Renal cortex interstitium (tissue), 15 donors: ENCODE measurements at places on chromosomes 7 and 10.
A peak's percentile ranks its signal among the peaks of the same experiment; 100 is the strongest.

- DNase-seq = peak; percentile 46
Observed at GRCh38 chr10:60099998-60100747, 193.8 kb upstream of the CCDC6 start.

- DNase-seq = no peak
Observed at GRCh38 chr7:18580950-18581349, 85.4 kb downstream of the HDAC9 start.

DNA sequence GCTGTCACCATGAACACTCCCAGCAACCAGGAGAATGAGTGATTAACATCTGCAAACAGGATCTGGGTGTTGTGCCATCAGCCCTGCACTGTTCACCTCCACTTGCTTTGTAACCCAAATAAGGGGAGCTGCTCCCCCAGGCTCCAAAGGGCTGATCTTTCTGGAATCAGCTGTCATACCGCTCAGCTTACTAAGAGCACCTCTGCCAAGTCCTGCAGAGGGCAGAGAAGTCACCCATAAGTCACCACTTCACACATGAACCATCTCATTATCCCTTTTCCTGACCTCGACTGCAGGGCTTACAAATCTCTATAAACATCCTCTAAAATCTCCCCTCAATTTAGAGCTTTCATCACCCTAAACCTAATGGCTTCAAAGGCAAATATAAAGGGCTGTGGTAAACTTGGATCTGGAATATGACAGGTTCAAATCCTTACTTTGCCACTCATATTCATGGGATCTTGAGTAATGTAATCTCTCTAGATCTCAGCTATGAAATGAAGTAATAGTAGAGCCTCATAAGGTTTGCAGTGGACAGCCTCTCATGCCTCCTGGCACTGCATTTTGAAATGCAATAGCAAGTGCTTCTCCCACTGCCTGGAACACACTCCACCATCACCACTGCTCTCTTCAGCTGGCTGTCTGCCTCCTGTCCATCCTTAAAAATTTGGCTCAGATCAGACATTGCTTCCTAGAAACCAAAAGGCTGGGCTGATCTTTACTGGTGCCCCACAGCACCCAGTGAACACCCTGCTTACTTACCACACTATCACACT, 38.8 kb downstream of the ERLIN1 start:
- DNase-seq = no peak

DNA sequence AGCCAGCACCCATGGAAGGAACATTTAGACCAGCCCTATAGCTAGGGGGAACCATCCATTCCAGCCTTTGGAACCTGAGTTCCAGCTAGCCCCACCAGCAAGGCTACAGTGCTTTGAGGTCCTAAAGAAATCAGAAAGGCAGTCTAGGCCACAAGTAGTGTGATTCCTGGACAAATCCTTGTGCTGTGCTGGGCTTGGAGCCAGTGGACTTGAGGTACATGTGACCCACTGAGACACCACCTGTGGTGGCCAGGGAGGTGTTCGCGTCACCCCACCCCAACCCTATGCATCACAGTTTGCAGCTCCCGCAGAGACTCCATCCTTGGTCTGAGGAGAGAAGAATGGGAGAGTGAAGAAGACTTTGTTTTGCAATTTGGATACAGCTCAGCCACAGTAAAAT, 31.8 kb downstream of the ZNF277 start:
- no peak for DNase-seq

GRCh38 chr7:130723784-130724183, 10.2 kb downstream of the KLF14 start:
- no peak for DNase-seq

DNA sequence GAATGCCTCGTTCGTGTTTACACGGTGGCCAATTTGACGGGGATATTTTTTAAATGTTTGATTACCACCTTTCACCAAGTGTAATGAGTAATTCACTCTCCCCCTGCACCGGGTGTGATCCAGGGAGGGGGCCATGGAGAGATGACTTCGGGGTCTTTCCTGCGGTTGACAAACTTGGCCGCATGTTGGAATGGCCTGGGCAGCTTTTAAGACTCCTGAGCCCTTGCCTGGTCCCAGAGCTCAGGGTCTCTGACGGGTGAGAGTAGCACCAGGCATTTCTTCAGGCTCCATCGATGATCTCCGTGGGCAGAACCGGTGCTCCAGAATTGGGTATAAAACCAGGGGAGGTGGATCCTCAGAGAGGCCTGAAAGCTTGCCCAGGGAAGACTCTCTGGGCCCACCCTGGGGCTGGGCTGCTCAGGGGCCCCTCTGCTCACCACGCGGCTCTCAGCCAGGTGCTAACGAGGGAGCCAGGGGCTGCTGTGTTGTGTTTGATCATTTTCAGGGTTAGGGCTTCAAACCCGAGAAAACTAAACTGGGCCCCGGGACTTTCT, 882 bp downstream of the ZNF282 start:
- DNase-seq = no peak

DNA sequence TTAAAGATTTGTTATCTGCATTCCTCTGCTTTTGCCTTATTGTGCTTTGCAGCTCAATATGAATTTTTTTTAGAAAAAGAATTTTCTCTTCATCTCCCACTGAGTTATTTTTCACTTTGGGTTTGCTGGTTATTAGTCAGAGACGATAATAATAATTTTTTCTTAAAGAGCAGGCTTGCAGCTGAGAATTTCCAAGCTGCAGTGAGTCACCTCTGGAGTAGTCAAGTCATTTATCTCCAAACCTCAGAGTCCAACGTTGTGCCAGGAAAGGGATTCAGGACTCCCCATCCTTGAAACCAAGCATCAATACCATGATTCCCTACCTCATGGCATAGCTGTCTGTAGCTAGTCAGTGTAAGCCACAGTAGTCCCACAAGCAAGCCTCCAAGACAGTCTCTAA, 15.2 kb upstream of the EGR2 start:
- no peak for DNase-seq

- DNase-seq = no peak
Observed at GRCh38 chr10:48885376-48885775, 54.3 kb downstream of the LRRC18 start.

GRCh38 chr7:99123571-99124033, 20.3 kb downstream of the SMURF1 start:
- DNase-seq = no peak

DNA sequence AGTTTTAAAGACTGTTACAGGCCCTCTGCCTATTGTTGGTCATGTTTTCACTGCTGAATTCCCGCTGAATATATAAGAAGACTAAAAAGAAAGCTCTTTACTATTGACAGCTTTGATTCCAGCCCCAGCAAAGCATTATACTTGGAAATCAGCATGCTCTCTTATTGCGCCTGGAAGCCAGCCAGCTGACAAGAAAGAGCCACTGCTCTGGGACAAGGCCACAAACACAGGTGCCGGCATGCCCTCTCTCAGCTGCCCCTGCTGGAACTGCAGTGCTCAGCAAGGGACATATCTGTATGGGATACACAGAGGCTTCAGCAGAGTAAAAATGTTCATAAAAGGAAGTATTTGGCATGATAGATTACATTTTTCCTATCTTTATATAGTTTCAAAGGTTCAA, 523.9 kb downstream of the ADRA2A start:
- DNase-seq = no peak

- DNase-seq = no peak
Observed at GRCh38 chr7:65441010-65441409, 67.4 kb downstream of the ZNF92 start.

DNA sequence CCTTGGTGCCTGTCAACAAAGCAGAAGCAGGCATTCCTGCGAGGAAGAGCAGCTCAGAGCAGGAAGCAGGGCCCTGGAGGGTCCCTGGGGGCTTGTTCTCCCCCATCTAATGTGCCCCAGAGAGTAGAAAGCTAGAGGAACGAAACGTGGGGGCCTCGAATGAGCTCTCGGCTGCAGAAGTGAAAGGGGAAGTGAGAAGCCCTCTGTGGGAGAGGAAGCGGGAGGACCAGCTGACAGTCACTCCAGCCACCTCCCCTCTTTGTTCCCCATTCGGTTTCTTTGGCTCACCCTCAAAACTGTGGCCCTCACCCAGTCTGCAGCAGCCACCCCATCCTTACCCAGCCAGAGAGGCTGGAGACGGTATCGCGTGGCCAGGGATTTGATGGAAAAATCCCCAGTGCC, 25.0 kb downstream of the C10orf105 start:
- DNase-seq = no peak

DNA sequence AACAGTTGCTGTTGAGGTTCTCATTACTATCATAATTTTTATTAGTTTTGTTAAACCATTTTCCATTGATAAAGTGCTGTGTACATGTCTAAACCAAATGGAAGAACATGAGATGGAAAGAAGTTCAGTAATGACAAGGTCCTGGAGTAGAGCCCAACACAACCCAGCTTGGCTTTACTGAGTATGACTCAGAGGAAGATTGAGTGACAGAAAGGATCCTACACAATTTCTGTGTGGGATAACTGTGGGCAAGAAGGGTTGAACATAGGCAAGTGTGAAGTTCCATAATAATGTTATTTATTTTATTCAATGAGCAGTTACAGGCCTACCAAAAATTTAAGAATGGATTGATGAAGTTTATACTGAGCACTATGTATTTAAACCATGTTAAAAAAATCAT, 15.9 kb downstream of the PRKG1 start:
- DNase-seq = no peak

DNA sequence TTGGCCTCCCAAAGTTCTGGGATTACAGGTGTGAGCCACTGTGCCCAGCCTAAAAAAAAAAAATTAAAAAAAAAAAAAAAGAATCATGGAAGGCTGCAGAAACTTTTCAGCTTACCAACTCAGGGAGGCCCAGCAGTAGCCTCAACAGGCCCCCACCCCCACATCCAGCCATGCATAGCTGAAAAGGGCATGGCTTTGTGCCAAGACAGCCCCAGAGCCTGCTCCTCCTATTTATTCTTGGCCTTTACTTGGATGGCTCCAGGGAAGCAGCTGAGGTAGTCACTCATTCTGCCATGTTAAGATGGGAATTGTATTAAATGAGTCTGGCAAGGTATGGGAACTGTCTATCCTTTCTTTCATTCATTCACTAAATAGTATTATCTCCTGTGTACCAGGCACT, 13.7 kb upstream of the CNNM2 start:
- DNase-seq = no peak

DNA sequence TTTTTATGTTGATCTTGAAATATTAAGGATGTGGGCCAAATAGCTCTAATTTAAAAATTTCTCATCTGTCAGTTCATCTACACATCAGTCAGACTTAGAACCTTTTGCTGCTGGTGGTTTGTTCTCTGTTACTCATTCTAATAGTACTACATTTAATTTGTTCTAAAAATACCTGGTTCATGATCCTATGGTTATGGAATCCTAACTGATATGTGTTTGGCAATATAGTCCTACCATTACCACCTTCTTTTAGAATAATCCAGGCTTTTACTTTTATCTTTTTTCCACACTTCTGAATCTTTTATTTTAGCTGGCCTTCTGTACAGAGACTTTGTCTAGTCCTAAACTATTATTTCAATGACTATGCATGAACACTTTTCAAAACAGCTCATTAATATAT, 116.9 kb downstream of the SVOPL start:
- DNase-seq = no peak

- DNase-seq = peak; percentile 38
Observed at GRCh38 chr10:126611303-126611702, 59.2 kb downstream of the C10orf90 start.

DNA sequence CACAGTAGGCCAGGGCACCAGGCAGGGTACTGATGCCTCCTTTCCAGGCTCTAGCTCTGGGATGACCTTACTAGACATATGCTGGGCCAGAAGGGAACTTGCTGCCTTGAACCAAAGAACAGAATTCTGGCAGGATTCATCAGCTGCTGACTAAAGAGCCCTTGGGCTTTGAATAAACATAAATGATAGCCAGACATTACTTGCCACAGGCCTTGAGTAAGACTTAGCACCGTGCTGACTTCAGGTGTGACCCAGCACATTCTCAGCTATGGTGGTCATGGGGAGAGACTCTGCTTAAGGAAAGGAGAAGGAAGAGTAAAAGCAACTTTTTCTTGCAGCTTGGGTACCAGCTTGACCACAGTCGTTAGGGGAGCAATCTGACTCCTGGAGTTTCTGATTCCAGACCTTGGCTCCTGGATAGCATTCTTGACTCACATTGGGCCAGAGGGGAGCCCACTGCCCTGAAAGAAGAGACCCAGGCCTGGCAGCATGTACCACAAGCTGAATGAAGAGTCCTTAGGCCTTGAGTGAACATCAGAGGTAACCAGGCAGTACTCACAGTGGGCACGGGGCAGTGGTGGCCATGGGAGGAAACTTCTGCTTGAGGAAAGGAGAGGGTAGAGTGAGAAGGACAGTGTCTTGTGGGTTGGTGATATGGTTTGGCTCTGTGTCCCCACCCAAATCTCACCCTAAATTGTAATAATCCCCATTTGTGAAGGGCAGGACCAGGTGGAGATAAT, 926.1 kb upstream of the SORCS1 start:
- DNase-seq = no peak

- DNase-seq = no peak
Observed at GRCh38 chr10:112953174-112954159, 3.4 kb downstream of the TCF7L2 start.

- DNase-seq = no peak
Observed at GRCh38 chr10:45461034-45461433, 87.0 kb downstream of the ALOX5 start.

- DNase-seq = no peak
Observed at GRCh38 chr7:122018032-122018431, 126.0 kb downstream of the AASS start.

DNA sequence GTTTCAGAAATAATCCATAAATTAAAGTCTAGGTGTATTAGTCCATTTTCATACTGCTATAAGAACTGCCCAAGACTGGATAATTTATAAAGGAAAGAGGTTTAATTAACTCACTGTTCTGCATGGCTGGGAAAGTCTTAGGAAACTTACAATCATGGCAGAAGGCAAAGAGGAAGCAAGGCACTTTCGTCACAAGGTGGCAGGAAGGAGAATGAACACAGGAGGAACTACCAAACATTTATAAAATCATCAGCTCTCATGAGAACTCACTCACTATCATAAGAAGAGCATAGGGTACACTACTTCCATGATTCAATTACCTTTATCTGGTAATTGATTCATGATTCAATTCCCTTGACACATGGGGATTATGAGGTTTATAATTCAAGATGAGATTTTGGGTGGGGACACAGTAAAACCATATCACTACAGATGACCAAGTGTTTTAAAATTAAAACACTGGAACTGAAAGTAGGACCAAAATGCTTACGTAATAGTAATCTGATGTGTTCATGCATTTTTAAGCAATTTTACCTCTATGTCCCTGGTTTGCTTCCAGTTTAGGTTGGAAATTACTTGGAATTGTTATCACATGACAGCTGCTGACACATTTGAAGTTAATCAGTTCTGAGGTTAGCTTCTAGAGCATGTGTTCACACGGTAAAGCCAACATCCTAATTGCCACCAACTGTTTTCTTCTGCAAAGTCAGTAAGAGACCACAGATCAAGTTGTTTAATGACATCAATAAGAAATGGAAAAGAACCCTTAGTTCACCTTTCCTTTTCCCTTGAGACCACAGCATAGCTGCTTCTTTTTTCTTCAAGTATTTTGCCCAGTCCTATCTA, 48.4 kb upstream of the SEMA3C start:
- DNase-seq = no peak

GRCh38 chr10:30829901-30830300, 200.3 kb upstream of the LYZL2 start:
- DNase-seq = no peak
